Smooth muscle cell of the coronary artery (primary cell): ENCODE measurements at places on chromosomes 4 and X. TPM values are rescaled to one million over a fixed set of nuclear protein-coding genes. Genes with fewer than 3 reads are reported as not detected.

SPANXA1 gene
- not detected in 2 replicates for total RNA-seq

BRS3 gene
- not detected in 2 replicates for total RNA-seq

ADAMTS3 gene
- 1.6 and 5.0 TPM in 2 replicates for total RNA-seq

MEPE gene
- total RNA-seq = not detected in 2 replicates

PPARGC1A gene
- 10.8 TPM in 1 of 2 replicates, not detected in the other for total RNA-seq

DCAF12L2 gene
- total RNA-seq = 0.12 TPM in 1 of 2 replicates, not detected in the other

POU3F4 gene
- total RNA-seq = not detected in 2 replicates

ART3 gene
- not detected in 2 replicates for total RNA-seq

UGT2B10 gene
- total RNA-seq = not detected in 2 replicates

F11 gene
- total RNA-seq = not detected in 2 replicates

RBM47 gene
- 0.38 and 5.0 TPM in 2 replicates for total RNA-seq

SSX1 gene
- total RNA-seq = not detected in 2 replicates

BST1 gene
- 11.1 and 16.8 TPM in 2 replicates for total RNA-seq

WAS gene
- 0.23 TPM in 1 of 2 replicates, not detected in the other for total RNA-seq

PSAPL1 gene
- not detected in 2 replicates for total RNA-seq

RADX gene
- 0.59 and 1.7 TPM in 2 replicates for total RNA-seq

IQSEC2 gene
- total RNA-seq = 2.1 and 4.3 TPM in 2 replicates

DGAT2L6 gene
- not detected in 2 replicates for total RNA-seq

FAM53A gene
- 0.23 and 1.5 TPM in 2 replicates for total RNA-seq

AFF2 gene
- 0.12 and 2.2 TPM in 2 replicates for total RNA-seq

MAGEB17 gene
- not detected in 2 replicates for total RNA-seq

GUCY1A1 gene
- 0.08 and 1.5 TPM in 2 replicates for total RNA-seq

STK32B gene
- total RNA-seq = 0.30 and 1.6 TPM in 2 replicates

TMSB4X gene
- total RNA-seq = 8,515 and 15,067 TPM in 2 replicates

GRIA3 gene
- total RNA-seq = 2.5 and 31.9 TPM in 2 replicates

THOC2 gene
- 28.0 and 39.2 TPM in 2 replicates for total RNA-seq

MAGEA8 gene
- not detected in 2 replicates for total RNA-seq

ADH1B gene
- 1.5 and 565 TPM in 2 replicates for total RNA-seq

IL1RAPL1 gene
- total RNA-seq = under 0.01 and 0.45 TPM in 2 replicates

RIPPLY1 gene
- not detected in 2 replicates for total RNA-seq

GNRHR gene
- not detected in 2 replicates for total RNA-seq
